ENCODE measurements at places on chromosomes 2 and 18. TPM values are rescaled to one million over a fixed set of nuclear protein-coding genes. Genes with fewer than 3 reads are reported as not detected.

GRCh38 chr2:60527762-60528161 lies 25.7 kb downstream of the BCL11A start:
- H3K27me3 ChIP-seq: no peaks in the 10 kb centered on the region
- no peaks in the 10 kb centered on the region for H3K36me3 ChIP-seq
- peaks cover 4% of the 10 kb centered on the region for H3K4me1 ChIP-seq
- no peak for DNase-seq
- H3K27ac ChIP-seq: no peak overlapping the region

- H3K27me3 ChIP-seq: no peaks in the 10 kb centered on the region
- H3K36me3 ChIP-seq: no peaks in the 10 kb centered on the region
- peak overlapping the region; percentile 29 for H3K4me3 ChIP-seq
- DNase-seq: peak; percentile 41
- H3K4me1 ChIP-seq: no peaks in the 10 kb centered on the region
These were observed 475.0 kb upstream of the POU3F3 start for GRCh38 chr2:104378853-104379374.

The NTSR2 gene
- total RNA-seq: not detected

DNA sequence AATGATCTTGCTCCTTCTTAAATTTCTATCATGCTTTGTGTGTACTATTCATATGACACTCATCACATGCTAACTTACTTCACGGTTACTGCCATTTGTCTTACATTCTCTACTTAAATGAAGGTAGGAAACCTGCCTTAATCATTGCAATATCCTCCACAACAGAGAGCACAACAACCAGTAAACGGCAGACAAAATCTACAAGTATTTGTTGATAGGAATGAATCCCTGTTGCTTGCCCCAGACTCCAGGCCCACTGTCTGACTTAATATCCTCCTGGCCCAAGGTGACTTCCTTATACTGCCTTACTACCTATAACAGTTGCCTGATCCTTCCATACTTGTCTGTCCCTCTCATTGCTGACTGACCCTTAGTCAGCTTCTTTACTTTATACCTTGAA lies 3.5 kb downstream of the PPP3R1 start:
- 0 out of 2 replicates have a peak, but pooled peaks cover 17% of the 10 kb centered on the region for H3K4me1 ChIP-seq
- no peak for DNase-seq
- no peak overlapping the region for H3K27ac ChIP-seq
- no peaks in the 10 kb centered on the region for H3K36me3 ChIP-seq
- H3K4me3 ChIP-seq: no peak overlapping the region

GRCh38 chr2:45588158-45588829 lies 22.8 kb downstream of the SRBD1 start:
- H3K36me3 ChIP-seq: no peaks in the 10 kb centered on the region
- no peak for DNase-seq
- H3K4me3 ChIP-seq: no peak overlapping the region
- H3K27ac ChIP-seq: no peak overlapping the region
- no peaks in the 10 kb centered on the region for H3K27me3 ChIP-seq

The CDK15 gene
- total RNA-seq: not detected

The AKAIN1 gene
- not detected for total RNA-seq

The PPIL3 gene
- total RNA-seq: 25.0 TPM

DNA sequence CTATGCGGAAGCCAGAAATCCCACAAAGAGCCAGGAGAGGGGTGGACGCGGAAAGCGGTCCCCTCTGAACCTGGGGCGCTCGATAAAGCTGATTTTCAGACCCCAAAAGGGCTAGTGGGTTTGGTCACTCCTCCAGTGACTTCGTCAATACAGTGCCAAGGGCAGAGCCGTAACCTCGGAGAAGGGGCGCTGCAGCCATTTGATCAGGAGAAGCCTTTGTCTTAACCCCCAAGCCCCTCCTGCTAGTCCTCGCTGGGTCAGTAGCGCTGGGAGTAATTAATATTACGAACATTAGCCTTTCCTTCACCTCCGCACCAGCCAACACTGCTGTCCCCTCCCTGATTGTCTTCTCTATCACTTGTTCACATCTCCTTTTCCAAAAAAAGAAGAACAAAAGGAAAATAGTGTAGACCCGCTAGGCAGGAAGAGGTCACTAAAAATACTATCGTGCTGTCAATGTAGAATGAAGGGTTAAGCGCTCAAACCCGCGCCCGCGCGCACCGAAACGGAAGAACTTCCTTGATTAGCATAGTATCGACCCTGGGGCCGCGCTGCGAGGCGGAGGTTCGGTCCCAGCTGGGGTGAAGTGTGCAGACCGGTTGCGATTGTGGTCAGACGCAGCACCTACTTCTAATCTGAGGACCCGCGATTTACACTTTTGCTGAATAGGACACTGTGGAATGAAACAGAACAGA lies 63.2 kb upstream of the MAPRE2 start:
- DNase-seq: peak; percentile 43
- no peaks in the 10 kb centered on the region for H3K36me3 ChIP-seq
- no peaks in the 10 kb centered on the region for H3K4me1 ChIP-seq
- H3K4me3 ChIP-seq: peak overlapping the region; percentile 72

DNA sequence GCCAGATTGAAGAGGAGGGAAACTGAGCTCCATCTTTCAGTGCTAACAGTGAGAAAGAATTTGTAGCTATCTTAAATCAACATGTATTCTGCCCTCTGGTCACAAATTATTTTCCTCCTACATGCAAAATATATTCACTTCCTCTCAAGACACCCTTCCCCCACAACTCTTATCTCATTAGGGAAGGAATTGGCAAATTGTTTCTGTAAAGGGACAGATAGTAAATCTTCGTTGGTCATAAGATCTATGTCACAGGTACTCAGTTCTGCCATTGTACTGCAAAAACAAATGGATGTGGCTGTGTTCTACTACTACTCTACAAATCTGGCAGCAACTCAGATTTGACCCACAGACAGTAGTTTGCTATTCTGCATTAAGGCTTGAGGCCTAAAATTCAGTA lies 53.0 kb upstream of the CYP20A1 start:
- no peaks in the 10 kb centered on the region for H3K27me3 ChIP-seq
- no peaks in the 10 kb centered on the region for H3K4me1 ChIP-seq
- H3K27ac ChIP-seq: no peak overlapping the region
- no peak overlapping the region for H3K4me3 ChIP-seq
- no peak for DNase-seq
- H3K36me3 ChIP-seq: no peaks in the 10 kb centered on the region

DNA sequence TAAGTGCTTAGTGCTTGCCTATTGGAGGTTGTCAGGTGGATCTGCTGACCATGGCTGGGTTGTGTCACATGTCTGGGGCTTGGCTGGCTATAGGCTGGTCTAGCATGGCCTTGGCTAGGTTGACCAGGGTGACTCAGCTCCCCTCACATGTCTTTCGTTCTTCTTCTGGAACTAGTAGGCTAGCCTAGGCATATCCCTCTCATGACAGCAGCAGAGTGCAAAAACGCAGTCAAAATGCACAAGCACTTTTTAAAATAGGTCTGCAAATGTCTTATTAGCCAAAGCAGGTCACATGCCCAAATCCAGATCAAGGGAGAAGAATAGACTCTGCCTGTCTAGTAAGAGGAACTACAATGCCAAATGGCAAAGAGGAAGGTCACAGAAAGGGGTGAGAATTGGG lies 179.7 kb upstream of the ACVR2A start:
- no peaks in the 10 kb centered on the region for H3K36me3 ChIP-seq
- DNase-seq: no peak
- no peaks in the 10 kb centered on the region for H3K4me1 ChIP-seq
- no peak overlapping the region for H3K4me3 ChIP-seq

- H3K27ac ChIP-seq: no peak overlapping the region
- H3K36me3 ChIP-seq: no peaks in the 10 kb centered on the region
- no peak overlapping the region for H3K4me3 ChIP-seq
- H3K4me1 ChIP-seq: no peaks in the 10 kb centered on the region
- no peaks in the 10 kb centered on the region for H3K27me3 ChIP-seq
These were observed 53.4 kb downstream of the KIF5C start for GRCh38 chr2:148928395-148928794.

- H3K36me3 ChIP-seq: peaks cover 2% of the 10 kb centered on the region
- H3K4me1 ChIP-seq: no peaks in the 10 kb centered on the region
- H3K27ac ChIP-seq: no peak overlapping the region
- no peak for DNase-seq
- H3K4me3 ChIP-seq: no peak overlapping the region
These were observed 139.0 kb downstream of the EHBP1 start for GRCh38 chr2:62844311-62845090.

DNA sequence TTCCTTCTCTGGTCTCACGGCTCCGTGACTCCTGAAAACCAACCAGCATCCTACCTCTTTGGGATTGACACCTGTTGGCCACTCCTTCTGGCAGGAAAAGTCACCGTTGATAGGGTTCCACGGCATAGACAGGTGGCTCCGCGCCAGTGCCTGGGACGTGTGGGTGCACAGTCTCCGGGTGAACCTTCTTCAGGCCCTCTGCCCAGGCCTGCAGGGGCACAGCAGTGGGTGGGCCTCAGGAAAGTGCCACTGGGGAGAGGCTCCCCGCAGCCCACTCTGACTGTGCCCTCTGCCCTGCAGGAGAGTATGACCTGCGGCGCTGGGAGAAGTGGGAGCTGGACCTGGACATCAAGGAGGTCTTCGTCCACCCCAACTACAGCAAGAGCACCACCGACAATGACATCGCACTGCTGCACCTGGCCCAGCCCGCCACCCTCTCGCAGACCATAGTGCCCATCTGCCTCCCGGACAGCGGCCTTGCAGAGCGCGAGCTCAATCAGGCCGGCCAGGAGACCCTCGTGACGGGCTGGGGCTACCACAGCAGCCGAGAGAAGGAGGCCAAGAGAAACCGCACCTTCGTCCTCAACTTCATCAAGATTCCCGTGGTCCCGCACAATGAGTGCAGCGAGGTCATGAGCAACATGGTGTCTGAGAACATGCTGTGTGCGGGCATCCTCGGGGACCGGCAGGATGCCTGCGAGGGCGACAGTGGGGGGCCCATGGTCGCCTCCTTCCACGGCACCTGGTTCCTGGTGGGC lies 10.0 kb downstream of the PROC start:
- H3K4me3 ChIP-seq: no peak overlapping the region
- no peak for DNase-seq
- H3K4me1 ChIP-seq: no peaks in the 10 kb centered on the region
- no peaks in the 10 kb centered on the region for H3K27me3 ChIP-seq
- H3K36me3 ChIP-seq: no peaks in the 10 kb centered on the region
- H3K27ac ChIP-seq: no peak overlapping the region

The KIF1A gene
- 33.1 TPM for total RNA-seq

DNA sequence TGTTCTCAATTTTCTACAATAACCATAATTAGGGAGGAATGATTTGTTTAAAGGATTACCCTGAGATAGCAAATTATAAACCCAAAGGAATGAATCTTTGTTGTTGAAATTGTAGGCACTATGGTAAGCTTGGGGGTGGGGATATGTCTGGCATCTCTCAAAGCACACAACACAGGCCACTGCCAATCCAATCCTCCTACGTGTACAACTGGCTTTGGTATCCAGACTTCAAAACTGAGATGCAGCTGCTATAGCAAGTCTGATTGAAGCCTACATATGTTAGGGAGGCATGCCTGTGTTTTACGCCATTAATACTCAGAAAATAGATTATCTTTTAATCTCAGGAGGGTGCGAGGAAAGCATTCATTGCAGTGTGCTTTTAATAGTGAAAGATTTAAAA lies 5.9 kb upstream of the NCOA1 start:
- peaks cover 45% of the 10 kb centered on the region for H3K4me1 ChIP-seq
- no peak overlapping the region for H3K4me3 ChIP-seq
- no peak overlapping the region for H3K27ac ChIP-seq

GRCh38 chr18:63603772-63604171 lies 16.6 kb downstream of the SERPINB13 start:
- no peak overlapping the region for H3K4me3 ChIP-seq
- H3K27me3 ChIP-seq: no peaks in the 10 kb centered on the region
- no peak for DNase-seq
- H3K36me3 ChIP-seq: no peaks in the 10 kb centered on the region

The TBC1D8 gene
- total RNA-seq: 29.5 TPM

The CAPN13 gene
- total RNA-seq: 3.3 TPM

DNA sequence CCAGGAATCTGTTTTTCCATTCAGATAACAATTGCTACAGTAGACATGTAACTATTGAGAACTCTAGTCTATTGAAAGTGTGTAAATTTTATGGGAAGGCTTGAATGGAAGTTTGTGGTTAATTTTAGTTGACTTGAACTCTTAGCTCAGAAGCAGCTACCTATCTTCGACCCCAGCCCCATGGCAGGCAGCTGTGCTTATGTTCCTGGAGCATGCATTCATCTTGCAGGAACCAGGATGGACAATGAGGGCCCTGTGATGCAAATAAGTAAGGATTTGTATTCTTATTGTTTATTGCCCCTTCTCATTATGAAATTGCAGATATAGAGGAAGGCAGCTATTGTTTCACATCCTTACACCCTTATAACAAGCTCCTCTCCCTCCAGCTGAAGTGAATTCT lies 1252.2 kb downstream of the DPP10 start:
- no peaks in the 10 kb centered on the region for H3K36me3 ChIP-seq
- H3K27me3 ChIP-seq: no peaks in the 10 kb centered on the region
- H3K4me3 ChIP-seq: no peak overlapping the region
- H3K27ac ChIP-seq: no peak overlapping the region
- DNase-seq: no peak
- no peaks in the 10 kb centered on the region for H3K4me1 ChIP-seq

DNA sequence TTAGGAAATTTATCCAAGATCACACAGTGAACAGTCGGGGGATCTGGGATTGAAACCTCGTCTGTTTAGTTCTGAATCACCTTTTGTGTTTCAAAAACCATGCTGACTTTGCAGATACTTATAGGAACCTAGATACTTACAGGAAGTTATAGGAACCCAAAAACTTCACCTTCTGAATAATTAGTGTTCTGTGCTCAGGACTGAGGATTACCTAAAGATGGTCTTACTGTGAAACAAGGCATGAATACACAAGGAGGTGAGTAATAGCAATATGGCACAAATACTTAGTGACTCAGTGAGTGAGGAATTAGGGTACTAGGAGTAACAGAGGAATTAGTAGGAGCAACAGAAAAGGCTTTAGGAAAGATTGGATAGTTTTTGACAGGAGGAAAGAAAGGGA lies 145.5 kb downstream of the LRATD1 start:
- no peak overlapping the region for H3K27ac ChIP-seq
- H3K4me3 ChIP-seq: no peak overlapping the region
- H3K36me3 ChIP-seq: no peaks in the 10 kb centered on the region
- H3K27me3 ChIP-seq: no peaks in the 10 kb centered on the region
- no peaks in the 10 kb centered on the region for H3K4me1 ChIP-seq
- DNase-seq: no peak

GRCh38 chr18:74892066-74892627 lies 294.5 kb downstream of the ZNF407 start:
- H3K4me1 ChIP-seq: no peaks in the 10 kb centered on the region

The CNTNAP5 gene
- total RNA-seq: 0.07 TPM

- peak overlapping the region; percentile 54 for H3K4me3 ChIP-seq
- H3K27me3 ChIP-seq: no peaks in the 10 kb centered on the region
- H3K36me3 ChIP-seq: 0 out of 2 replicates have a peak, but pooled peaks cover 3% of the 10 kb centered on the region
- peak overlapping the region; percentile 91 for H3K27ac ChIP-seq
- no peak for DNase-seq
These were observed 1.7 kb downstream of the TP53I3 start for GRCh38 chr2:24082787-24083566.

DNA sequence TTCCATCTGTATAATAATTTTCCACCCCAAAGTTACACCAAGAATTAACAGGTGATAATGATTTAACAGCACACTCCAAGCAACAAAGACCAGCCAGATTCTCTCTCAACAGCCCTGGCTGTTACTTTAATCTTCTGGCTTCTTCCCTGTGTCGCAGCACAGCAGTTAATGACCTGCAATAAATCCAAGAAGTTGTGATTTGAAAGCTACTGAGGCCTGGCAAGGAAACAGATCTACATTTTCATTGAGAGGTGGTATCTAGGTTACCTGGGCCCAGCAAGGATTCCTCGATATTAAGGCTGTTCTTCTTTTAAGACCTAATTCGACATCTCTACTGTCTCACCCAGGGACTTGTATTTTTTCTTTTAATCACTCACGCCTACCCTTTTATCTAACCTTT lies 433.8 kb downstream of the NBAS start:
- H3K27me3 ChIP-seq: no peaks in the 10 kb centered on the region
- H3K27ac ChIP-seq: no peak overlapping the region
- no peaks in the 10 kb centered on the region for H3K4me1 ChIP-seq

The UGT1A6 gene
- 33.9 TPM for total RNA-seq

Measured in Caco-2 (cell line).